ENCODE measurements at places on chromosomes 3 and 15. TPM values are rescaled to one million over a fixed set of nuclear protein-coding genes. Genes with fewer than 3 reads are reported as not detected.

- H3K4me3 ChIP-seq, result no peak overlapping the region
- no peaks in the 10 kb centered on the region for H3K36me3 ChIP-seq
- H3K27me3 ChIP-seq, result no peaks in the 10 kb centered on the region
- DNase-seq, result no peak
- no peak overlapping the region for H3K27ac ChIP-seq
- H3K4me1 ChIP-seq, result no peaks in the 10 kb centered on the region
These were observed 140.4 kb downstream of the NFKBIZ start for GRCh38 chr3:101989578-101990200.

SKOR1 gene
- 0.24 TPM for total RNA-seq

- H3K27me3 ChIP-seq, result no peaks in the 10 kb centered on the region
- H3K36me3 ChIP-seq, result no peaks in the 10 kb centered on the region
- H3K4me3 ChIP-seq, result no peak overlapping the region
- peak; percentile 54 for DNase-seq
- H3K4me1 ChIP-seq, result no peaks in the 10 kb centered on the region
- no peak overlapping the region for H3K27ac ChIP-seq
These were observed 53.7 kb downstream of the BDH1 start for GRCh38 chr3:197501879-197502620.

GRCh38 chr3:130787422-130788068, 40.9 kb upstream of the PIK3R4 start:
- H3K36me3 ChIP-seq, result no peaks in the 10 kb centered on the region
- H3K4me1 ChIP-seq, result peaks cover 33% of the 10 kb centered on the region
- no peak overlapping the region for H3K27ac ChIP-seq
- DNase-seq, result no peak

- H3K36me3 ChIP-seq, result no peaks in the 10 kb centered on the region
- no peak overlapping the region for H3K27ac ChIP-seq
- no peaks in the 10 kb centered on the region for H3K27me3 ChIP-seq
- H3K4me1 ChIP-seq, result no peaks in the 10 kb centered on the region
These were observed 161.9 kb downstream of the WNT7A start for GRCh38 chr3:13718000-13718399.

GNB4 gene
- total RNA-seq, result 12.3 TPM

HYKK gene
- total RNA-seq, result 9.9 TPM

CLN6 gene
- 9.2 TPM for total RNA-seq

Data from adrenal gland (tissue), 19 donors.